ENCODE measurements at places on chromosomes 1 and 21. TPM values are rescaled to one million over a fixed set of nuclear protein-coding genes. Genes with fewer than 3 reads are reported as not detected.

- no peak overlapping the region for H3K4me3 ChIP-seq
- no peaks in the 10 kb centered on the region for H3K36me3 ChIP-seq
- no peak overlapping the region for H3K27ac ChIP-seq
- peaks cover 51% of the 10 kb centered on the region for H3K27me3 ChIP-seq
- DNase-seq, result no peak
Measured at GRCh38 chr1:118993700-118994026, 5.5 kb upstream of the TBX15 start.

DNA sequence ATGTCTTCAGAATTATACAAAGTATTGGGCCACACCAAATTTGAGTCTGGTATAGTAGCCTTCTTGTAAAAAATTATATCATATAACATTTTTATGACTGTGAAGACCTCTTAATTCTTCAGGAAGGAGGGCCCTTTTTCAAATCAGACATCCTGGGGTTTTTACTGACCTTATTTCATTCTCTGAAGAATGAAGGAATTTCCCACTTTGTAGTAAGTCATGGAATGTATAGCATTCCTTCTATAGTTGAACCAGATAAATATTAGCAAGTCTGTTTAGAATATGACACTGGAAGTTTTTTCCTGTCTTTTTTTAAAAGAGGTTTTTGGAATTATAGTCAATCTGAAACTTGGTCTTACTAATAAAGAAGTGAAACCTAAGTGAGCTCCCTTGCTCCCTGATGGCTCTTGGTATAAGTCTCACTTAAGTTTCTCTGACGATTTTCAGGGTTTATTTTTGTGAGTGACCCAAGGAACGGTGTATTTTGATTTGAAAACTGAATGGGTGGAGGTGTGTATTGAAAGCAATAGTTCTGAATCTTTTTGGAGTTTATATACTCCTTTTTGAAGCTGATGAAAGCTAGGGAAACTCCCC, 23.7 kb downstream of the SNX27 start:
- H3K4me3 ChIP-seq, result no peak overlapping the region
- H3K4me1 ChIP-seq, result no peaks in the 10 kb centered on the region
- no peaks in the 10 kb centered on the region for H3K36me3 ChIP-seq
- no peak for DNase-seq
- H3K27ac ChIP-seq, result no peak overlapping the region

DNA sequence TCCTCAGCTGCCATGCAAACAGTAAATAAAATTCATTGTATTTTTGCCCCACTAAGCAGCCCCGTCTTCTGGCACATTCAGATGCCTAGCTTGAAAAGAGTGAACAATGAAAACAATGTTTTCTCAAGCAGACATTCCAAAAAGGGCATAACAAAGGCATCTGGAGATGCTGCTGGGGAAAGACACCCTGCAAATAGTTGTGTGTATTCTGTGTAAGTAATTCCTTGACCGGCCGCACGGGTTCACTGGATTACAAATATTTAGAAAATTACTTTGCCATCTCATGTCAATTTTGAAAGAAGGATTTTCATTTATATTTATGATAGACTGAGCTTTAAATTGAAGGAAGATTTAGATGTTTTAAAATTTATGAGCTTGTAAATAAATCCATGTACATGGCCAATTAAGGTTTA, 142.2 kb downstream of the SLC45A1 start:
- no peak overlapping the region for H3K4me3 ChIP-seq
- DNase-seq, result no peak
- H3K27ac ChIP-seq, result no peak overlapping the region

- no peaks in the 10 kb centered on the region for H3K36me3 ChIP-seq
- DNase-seq, result no peak
- peak overlapping the region; percentile 16 for H3K4me3 ChIP-seq
- H3K4me1 ChIP-seq, result peaks cover 25% of the 10 kb centered on the region
- H3K27ac ChIP-seq, result no peak overlapping the region
Measured at GRCh38 chr1:52139817-52140540, 1.9 kb upstream of the ZFYVE9 start.

CRNN gene
- total RNA-seq, result not detected

GRCh38 chr1:64065571-64065970, 137.9 kb upstream of the UBE2U start:
- no peak overlapping the region for H3K27ac ChIP-seq
- no peak for DNase-seq
- no peaks in the 10 kb centered on the region for H3K27me3 ChIP-seq
- H3K36me3 ChIP-seq, result no peaks in the 10 kb centered on the region

GRCh38 chr1:113849072-113849471, 22.4 kb downstream of the PTPN22 start:
- H3K36me3 ChIP-seq, result peaks cover 10% of the 10 kb centered on the region
- H3K4me1 ChIP-seq, result peaks cover 10% of the 10 kb centered on the region
- no peaks in the 10 kb centered on the region for H3K27me3 ChIP-seq
- no peak overlapping the region for H3K4me3 ChIP-seq
- DNase-seq, result no peak

DNA sequence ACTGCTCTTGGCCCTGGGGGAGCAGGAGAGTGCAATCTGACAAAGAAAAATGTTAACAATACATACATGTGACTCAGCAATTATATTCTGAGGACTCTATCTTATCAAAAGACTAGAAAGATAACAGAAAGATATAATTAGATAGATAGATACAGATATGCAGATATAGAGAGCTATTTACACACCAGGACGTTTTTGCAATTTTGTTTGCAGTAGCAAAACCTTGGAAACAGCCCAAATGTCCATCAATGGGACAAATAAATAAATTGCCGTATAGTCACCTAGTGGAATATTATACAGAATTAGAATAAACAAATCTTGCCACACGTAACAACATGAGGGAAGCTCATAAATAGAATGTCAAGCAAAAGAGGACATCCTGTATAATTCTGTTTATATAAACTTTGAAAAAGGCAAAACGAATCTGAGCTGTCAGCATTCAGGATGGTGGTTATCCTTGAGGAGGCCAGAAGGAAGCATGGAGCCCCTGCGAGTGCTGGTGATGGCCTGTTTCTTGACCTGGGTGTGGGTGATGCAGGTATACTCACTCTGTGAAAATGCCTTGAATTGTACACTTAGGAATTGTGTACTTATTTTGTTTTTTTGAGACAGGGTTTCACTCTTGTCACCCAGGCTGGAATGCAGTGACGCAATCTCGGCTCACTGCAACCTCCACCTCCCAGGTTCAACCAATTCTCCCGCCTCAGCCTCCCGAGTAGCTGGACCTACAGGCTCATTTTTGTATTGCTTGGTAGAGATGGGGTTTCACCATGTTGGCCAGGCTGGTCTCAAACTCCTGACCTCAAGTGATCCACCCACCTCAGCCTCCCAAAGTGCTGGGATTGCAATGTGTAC, 12.8 kb upstream of the TRIM63 start:
- no peak for DNase-seq
- no peak overlapping the region for H3K27ac ChIP-seq
- peaks cover 6% of the 10 kb centered on the region for H3K27me3 ChIP-seq

- peaks cover 65% of the 10 kb centered on the region for H3K4me1 ChIP-seq
- DNase-seq, result no peak
- H3K27ac ChIP-seq, result no peak overlapping the region
- H3K4me3 ChIP-seq, result no peak overlapping the region
- H3K36me3 ChIP-seq, result no peaks in the 10 kb centered on the region
- no peaks in the 10 kb centered on the region for H3K27me3 ChIP-seq
Measured at GRCh38 chr1:101124405-101124804, 98.8 kb upstream of the DPH5 start.

Measured in CD8-positive, alpha-beta memory T cell (primary cell).